ENCODE measurements at places on chromosomes 7 and 10. TPM values are rescaled to one million over a fixed set of nuclear protein-coding genes. Genes with fewer than 3 reads are reported as not detected.

The LRMDA gene
- total RNA-seq, result not detected

The SPDYE2B gene
- not detected for total RNA-seq

DNA sequence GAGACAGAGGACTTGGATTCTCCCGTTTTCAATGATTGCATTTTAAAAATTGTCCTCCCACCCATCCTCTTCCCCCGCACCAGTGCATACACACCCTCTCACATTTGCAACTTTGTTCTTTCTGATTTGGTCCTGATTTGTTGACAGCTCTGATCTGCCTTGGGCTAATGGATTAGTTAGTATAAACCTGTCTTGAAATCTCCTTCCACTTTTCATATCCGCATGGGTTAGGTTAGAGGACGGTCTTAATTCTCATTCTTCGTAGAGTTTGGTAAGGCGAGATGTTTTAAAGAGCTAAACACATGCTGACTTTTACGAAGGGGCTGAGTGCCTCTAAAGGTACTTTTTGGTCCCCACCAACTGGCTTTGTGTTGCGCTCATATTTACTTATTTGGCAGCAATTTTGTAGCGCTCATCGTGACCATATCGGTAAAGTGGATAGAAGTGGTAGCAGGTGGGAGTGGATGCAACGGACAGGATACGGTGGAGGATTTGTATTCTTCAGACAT is 1.1 kb downstream of the AHR start:
- DNase-seq, result peak; percentile 6

DNA sequence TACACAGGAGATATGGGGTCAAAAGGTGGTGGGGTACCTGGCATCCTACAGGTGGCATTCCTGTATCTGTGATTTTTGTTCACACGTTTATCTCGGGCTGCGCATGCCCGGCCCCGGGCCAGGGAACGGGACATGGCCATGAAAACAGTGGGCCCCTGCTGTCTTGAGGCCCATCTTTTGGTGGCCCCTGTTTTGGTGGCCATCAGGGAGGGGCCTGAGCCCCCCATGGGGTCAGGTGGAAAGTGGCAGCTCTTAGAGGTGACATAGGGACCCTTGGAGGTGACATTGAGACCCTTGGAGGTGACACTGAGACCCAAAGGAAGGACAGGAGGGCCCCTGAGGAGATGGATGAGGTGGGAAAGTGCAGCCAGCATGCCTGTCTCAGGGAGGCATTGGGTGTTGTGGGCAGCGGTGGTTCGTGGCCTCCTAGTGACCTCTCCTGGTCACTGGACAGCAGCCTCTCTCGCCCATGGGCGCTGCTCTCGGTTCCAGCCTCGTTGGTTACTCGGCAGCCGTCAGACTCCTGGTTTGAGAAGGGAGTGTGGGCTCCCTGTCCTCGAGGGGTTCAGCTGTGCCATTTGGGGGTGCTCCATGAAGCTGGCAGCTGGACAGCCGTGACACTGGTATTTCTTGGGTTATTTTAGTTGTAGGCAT is 39.9 kb downstream of the INPP5A start:
- no peak for DNase-seq

- DNase-seq, result no peak
Observed at GRCh38 chr7:68488341-68489060, 1109.8 kb upstream of the AUTS2 start.

The ASB10 gene
- not detected for total RNA-seq

The COA1 gene
- 81.7 TPM for total RNA-seq

DNA sequence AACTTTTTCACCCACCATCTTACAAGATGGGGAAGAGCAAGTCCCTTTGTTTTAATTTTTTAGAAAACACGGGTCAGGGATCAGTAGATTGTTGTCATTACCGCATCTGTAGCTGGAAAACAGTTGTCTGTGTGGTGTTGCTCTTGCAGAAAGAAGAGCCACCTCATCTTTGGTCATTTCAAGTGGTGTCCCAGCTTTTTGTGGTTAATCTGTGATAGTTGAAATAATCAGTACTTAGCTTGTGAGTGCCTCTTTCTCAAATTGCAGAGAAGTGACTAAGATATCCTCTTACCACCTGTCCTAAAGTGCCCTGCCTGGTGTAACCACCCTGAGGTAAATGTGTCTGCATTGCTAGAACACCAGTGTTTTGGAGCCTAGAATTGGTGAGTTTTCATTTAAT is 5.5 kb downstream of the PRPF18 start:
- DNase-seq, result no peak

DNA sequence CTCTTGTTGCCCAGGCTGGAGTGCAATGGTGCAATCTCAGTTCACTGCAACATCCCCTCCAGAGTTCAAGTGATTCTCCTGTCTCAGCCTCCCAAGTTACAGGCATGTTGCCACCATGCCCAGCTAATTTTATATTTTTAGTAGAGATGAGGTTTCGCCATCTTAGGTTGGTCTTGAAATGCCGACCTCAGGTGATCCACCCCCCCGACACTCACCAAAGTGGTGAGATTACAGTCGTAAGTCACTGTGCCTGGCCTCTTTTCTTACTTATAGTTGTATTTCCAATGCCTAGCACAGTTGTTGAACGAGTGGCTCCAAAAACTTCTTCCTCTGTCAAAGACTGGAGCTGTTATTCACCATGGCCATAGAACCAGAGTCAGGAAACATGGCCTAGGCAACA is 6.7 kb downstream of the RNF216 start:
- no peak for DNase-seq

The OGA gene
- 113 TPM for total RNA-seq

The GJD4 gene
- not detected for total RNA-seq

- no peak for DNase-seq
Observed at GRCh38 chr10:113071446-113071845, 121.4 kb downstream of the TCF7L2 start.

- no peak for DNase-seq
Observed at GRCh38 chr10:26805567-26806245, 55.1 kb downstream of the ABI1 start.

GRCh38 chr7:126803060-126803665 is 449.6 kb downstream of the GRM8 start:
- peak; percentile 9 for DNase-seq

The PRSS37 gene
- not detected for total RNA-seq

DNA sequence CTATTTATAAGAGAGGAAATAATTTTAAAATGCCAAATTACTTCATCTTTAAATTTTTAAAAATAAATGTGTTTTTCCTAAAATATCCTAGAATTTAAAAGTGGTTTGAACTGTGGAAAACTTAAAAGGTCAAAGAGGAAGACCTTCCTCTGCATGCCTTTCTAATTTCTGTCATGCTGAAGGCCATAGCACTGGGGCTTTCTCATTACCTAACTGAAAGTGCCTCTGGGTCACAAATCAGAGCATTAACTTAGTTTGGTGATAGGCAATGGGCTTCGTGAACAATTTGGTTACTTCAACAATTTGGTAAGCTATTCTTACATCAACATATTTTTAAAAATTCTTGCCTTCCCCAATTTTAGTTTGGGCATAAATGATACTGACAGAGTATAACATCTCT is 100.2 kb upstream of the SAMD8 start:
- DNase-seq, result no peak

DNA sequence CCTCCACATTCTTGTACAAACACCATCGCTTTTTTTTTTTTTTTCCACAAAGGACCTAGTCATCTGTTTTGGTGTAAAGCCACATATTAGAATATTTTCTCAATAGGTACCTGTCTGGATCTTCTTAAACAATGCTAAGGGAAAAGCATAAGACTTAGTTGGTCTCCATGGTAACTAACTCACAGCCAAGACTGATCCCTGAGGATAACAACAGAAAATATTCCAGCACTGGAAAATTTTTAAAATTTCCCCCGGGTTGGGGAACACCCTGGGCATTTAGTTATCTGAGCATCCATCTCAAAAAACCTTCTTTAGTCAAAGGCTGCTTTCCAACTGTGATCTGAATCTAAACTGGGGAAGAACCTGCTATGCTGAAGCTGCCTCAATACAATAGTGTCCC is 43.7 kb upstream of the CCDC6 start:
- no peak for DNase-seq

The COX19 gene
- total RNA-seq, result 18.6 TPM

The CCDC172 gene
- not detected for total RNA-seq

DNA sequence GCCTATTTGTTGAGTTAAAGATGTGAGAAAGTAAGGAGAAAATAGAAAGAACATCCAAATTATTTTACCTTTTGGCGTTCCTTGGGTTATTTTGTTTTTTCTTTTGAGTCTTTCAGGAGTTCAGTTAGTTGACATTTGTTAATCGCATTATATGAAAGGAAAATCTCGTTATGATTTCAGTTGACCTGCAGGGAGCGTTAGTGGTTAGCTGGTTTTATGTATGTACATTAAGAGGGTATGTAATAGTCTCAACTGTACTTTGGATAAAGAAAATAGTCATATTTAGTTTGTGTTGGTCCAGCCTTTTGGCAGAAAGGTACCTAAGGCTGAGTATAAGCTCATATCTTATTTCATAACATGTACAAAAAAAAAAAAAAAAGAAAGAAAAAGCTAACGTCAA is 4.0 kb downstream of the BMPER start:
- DNase-seq, result no peak

- no peak for DNase-seq
Observed at GRCh38 chr7:141001122-141001521, 13.6 kb downstream of the MRPS33 start.

DNA sequence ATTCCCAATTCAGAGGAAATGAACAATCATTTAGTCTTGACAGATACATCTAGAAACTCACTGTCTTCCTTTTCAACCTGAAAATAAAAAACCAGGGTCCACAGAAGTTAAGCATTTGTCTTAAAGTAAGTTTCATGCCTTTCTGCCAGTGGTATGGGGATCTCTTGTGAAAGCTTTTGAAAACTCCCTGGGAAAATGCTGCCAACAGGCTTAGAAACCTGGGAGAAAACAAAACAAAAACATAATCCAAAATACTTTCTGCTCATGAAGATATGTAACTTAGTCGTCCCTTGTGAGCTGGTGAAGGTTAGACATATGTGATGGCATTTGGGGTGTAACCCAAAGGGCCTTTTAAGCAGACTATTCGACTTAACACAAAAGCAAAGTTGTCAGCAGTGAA is 66.4 kb upstream of the ZNF438 start:
- DNase-seq, result no peak

The CARD11 gene
- 120 TPM for total RNA-seq

The YKT6 gene
- 91.8 TPM for total RNA-seq

- no peak for DNase-seq
Observed at GRCh38 chr10:3552281-3552680, 232.7 kb downstream of the KLF6 start.

The ERVW-1 gene
- not detected for total RNA-seq

The PLAC9 gene
- not detected for total RNA-seq

- no peak for DNase-seq
Observed at GRCh38 chr10:80197972-80198916, 7.1 kb downstream of the ANXA11 start.

- no peak for DNase-seq
Observed at GRCh38 chr10:28975891-28976531, 298.7 kb downstream of the BAMBI start.

The RGS10 gene
- total RNA-seq, result 142 TPM

The TAC1 gene
- 0.31 TPM for total RNA-seq

- no peak for DNase-seq
Observed at GRCh38 chr10:52639652-52640051, 132.9 kb downstream of the MBL2 start.

GRCh38 chr10:88467835-88468485 is 115.2 kb downstream of the RNLS start:
- DNase-seq, result no peak

DNA sequence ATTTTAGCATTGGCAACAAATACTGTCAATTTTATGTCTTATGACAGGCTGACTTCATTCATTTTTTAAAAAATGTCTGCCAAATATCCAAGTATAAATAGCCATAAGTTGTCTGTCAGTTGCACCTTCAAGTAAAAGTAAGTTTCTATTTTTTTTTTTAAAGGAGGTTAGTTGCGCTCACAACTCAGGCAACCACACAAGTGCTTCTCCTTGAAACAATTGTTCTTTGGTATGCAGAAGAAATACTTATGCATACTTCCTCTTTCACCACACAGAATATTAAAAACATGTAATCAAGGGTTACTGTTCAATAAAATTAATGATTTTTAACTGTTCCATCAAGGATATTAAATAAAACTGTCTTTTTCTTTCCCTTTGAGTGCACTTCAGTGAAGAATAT is 97.9 kb downstream of the RTKN2 start:
- no peak for DNase-seq

GRCh38 chr10:86256690-86257315 is 109.8 kb downstream of the GRID1 start:
- no peak for DNase-seq

The TUBB8 gene
- not detected for total RNA-seq

The TMEM254 gene
- 10.8 TPM for total RNA-seq

- DNase-seq, result no peak
Observed at GRCh38 chr7:135215180-135215579, 3.9 kb upstream of the WDR91 start.

The CLCN1 gene
- not detected for total RNA-seq

- no peak for DNase-seq
Observed at GRCh38 chr10:115654961-115655360, 561.8 kb downstream of the ATRNL1 start.

The MNX1 gene
- total RNA-seq, result not detected

The WNT16 gene
- total RNA-seq, result not detected

The MYH16 gene
- total RNA-seq, result not detected

GRCh38 chr7:29926216-29926615 is 63.4 kb downstream of the SCRN1 start:
- DNase-seq, result no peak

The DHX32 gene
- 13.9 TPM for total RNA-seq

DNA sequence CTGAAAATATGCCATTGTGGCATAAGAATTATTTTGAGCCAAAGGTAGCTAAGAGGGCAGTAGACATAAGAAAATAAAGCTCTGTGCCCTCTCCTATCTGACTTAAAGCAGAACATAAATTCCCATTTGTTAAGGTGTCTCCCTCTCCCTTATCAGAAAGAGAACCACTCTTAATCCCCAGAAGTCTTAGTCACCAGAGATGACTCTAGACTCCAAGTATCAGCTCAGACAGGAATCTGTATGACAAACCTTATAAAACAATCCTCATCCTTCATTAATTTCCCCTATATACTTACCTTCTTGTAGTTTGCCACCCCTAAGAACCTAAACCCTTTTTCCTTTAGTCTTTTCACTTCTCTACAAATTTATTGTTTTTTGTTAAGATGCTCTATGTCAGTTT is 21.8 kb upstream of the PIP4K2A start:
- DNase-seq, result no peak

The TRIM4 gene
- 22.1 TPM for total RNA-seq

GRCh38 chr10:70312972-70313371 is 29.2 kb upstream of the NPFFR1 start:
- no peak for DNase-seq

- no peak for DNase-seq
Observed at GRCh38 chr10:17668435-17669184, 24.7 kb downstream of the STAM start.

DNA sequence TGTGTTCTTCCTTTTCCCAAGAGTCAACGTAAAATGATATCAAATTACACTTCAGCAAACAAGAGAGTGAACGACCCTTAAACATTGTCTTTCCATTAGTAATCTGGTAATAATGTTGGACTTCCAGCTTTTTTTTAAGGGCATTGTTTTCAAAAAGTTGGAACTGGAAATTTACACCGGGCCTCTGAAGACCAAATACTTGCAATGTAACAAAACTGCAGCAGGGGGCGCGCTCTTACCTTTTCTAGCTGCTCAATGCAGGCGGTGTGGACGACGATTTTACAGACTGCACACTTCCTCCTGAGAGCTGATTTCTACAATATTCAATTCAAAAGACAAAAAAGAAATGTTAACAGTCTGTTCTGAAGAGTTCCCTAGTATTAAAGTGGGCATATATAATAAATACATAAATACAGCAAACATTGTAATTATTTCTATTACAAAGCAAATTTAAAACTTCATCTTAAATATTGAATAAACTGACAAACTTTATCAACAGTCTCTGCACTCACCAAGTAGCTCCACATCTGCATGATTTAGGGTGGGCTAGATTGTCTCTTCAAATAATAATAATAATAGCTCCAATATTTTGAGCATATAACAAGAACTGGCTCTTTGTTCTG is 190.4 kb downstream of the DGKI start:
- peak; percentile 35 for DNase-seq

Data from activated T-helper 1 cell treated with anti-CD3 and anti-CD28 coated beads, Interleukin-12 subunit alpha, Interleukin-12 subunit beta, Interleukin-2, Interleukin-4 antibody, amounts not matched to agents 30 ng/mL and 10 ng/mL and 1 ng/mL, durations not matched to agents 14 hours and 24 hours and 36 hours (primary cell).